ENCODE measurements at places on chromosomes 1 and 21. TPM values are rescaled to one million over a fixed set of nuclear protein-coding genes. Genes with fewer than 3 reads are reported as not detected.

C1orf210 gene
- not detected for total RNA-seq

SPRR1A gene
- not detected for total RNA-seq

DNAJC6 gene
- total RNA-seq: 5.4 TPM

NBPF12 gene
- 4.7 TPM for total RNA-seq

INSRR gene
- total RNA-seq: not detected

HSPA6 gene
- 1.4 TPM for total RNA-seq

PRKCZ gene
- total RNA-seq: 9.7 TPM

RHOU gene
- 11.4 TPM for total RNA-seq

CFAP141 gene
- not detected for total RNA-seq

NBPF6 gene
- total RNA-seq: not detected

TNFAIP8L2 gene
- not detected for total RNA-seq

JAM2 gene
- total RNA-seq: not detected

ATP1A4 gene
- total RNA-seq: not detected

OR10Z1 gene
- total RNA-seq: not detected

LCE2A gene
- total RNA-seq: not detected

VCAM1 gene
- 0.03 TPM for total RNA-seq

DYNLT5 gene
- not detected for total RNA-seq

RNU1-3 gene
- 9.0 TPM for total RNA-seq

CFHR2 gene
- not detected for total RNA-seq

IGFN1 gene
- total RNA-seq: 0.74 TPM

NKAIN1 gene
- 1.1 TPM for total RNA-seq

CA14 gene
- total RNA-seq: not detected

UBXN11 gene
- total RNA-seq: 15.4 TPM

KRTAP23-1 gene
- total RNA-seq: not detected

SMG7 gene
- 34.5 TPM for total RNA-seq

Data from A549 treated with Hydrocortisone at 1 μM for 4 hours (cell line).